Fibroblast of pulmonary artery (primary cell): ENCODE measurements at places on chromosomes 12 and 14.

GRCh38 chr14:105861985-105862465 lies 335.6 kb downstream of the TMEM121 start:
- no peak for DNase-seq

- DNase-seq, result no peak
These were observed 11.5 kb downstream of the CCDC198 start for GRCh38 chr14:57482120-57482519.

DNA sequence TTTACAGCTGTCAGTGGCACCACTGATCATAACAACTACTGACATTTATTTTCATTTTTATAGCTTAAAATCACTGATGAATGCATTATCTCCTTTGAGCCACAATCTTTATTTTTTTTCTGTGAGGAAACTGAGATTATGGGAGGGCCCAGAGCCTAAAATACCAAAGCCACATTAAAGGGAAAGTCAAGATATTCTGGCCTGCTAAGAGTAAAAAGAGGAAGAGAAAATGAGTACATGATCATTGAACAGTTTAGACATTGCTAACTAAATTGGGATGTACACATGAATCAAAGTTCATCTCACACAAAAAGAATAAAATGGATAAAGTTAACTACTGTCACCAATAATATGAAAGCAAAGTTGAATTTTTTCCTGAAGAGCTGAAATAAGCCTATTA lies 170.5 kb upstream of the GARIN2 start:
- DNase-seq, result no peak

DNA sequence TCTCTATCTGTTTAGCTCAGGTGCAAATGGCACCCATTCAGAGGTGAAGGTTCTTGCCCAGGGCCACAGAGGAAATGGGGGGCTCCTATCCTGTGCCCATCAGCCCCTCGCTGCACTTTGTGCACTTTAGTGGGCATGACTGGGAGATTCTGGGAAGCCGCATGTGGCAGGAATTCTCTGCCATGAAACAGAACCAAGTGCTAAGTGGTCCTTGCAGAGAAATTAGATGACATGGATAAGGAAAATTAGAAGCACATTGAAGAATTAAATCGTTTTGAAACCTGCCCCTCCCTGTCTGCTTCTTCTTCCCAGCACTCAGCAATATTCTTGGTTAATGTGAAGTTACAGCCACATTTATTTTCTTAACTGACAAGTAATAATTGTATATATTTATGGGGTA lies 185.2 kb upstream of the RTL1 start:
- no peak for DNase-seq

DNA sequence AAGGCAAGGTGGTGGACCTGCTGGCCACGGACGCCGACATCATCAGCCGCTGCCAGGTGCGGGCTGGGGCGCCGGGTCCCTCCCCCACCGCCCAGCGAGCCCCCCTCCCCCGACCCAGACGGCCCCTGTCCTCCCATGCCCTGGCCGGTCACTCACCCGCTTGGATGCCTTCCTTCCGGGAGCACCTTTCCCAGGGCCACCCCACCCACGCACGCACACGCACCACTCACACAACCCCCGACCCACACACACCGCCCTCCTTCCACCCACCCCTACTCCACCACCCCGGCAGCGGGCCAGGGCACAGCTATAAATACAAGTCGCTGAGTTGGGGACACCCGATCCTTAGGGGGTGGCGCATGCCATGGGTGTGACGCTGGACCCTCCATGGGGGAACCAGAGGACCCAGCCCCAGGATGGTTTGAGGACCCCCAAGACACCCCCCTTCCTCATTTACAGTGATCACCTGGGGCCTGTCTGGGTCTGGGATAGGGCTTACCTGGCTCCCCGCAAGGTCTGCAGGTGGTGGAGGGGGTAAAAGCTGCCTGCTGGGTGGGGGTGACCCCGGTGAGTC lies 465 bp downstream of the ADSS1 start:
- no peak for DNase-seq

GRCh38 chr12:47747596-47748506 lies 10.8 kb downstream of the RAPGEF3 start:
- DNase-seq, result no peak

DNA sequence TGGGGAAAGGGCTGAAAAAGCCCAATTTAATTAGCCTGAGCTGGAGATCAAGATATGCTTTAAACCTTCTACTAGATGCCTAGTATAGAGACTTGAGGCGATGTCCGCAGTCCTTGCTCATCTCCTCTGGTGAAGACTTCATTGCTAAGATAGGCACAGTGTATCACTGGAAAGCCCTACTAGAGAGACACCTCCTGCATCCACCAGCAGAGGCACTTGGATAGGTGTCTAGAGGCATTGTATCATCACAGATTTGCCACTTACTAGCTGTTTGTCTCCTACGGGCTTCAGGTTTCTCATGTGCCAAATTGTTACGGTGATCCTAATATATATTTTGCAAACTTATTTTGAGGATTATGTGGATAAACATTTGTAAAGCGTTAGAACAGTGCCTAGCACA lies 1048.5 kb downstream of the GALC start:
- no peak for DNase-seq

DNA sequence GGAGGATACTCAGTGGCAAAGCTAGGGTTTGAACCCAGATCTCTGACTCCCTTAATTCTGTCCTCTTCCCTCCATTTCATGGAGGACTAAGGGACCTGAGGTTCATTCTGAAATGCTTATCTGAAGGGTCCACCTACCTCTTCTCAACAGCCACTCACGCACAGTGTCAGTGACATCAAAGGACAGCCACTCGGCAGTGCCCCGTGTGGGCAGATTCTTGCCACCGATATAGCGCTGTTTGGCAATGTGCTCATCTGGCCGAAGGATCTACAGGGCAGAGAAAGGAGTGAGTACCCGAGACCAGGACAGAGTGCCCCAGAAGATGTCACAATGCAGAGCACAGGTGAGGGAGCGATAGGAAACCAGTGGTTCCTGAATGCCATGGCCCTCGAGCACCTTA lies 10.8 kb downstream of the TGFB3 start:
- no peak for DNase-seq

GRCh38 chr12:93094988-93095737 lies 166.1 kb upstream of the EEA1 start:
- no peak for DNase-seq

- DNase-seq, result no peak
These were observed 269.9 kb upstream of the PLEKHG7 start for GRCh38 chr12:92432724-92433441.

DNA sequence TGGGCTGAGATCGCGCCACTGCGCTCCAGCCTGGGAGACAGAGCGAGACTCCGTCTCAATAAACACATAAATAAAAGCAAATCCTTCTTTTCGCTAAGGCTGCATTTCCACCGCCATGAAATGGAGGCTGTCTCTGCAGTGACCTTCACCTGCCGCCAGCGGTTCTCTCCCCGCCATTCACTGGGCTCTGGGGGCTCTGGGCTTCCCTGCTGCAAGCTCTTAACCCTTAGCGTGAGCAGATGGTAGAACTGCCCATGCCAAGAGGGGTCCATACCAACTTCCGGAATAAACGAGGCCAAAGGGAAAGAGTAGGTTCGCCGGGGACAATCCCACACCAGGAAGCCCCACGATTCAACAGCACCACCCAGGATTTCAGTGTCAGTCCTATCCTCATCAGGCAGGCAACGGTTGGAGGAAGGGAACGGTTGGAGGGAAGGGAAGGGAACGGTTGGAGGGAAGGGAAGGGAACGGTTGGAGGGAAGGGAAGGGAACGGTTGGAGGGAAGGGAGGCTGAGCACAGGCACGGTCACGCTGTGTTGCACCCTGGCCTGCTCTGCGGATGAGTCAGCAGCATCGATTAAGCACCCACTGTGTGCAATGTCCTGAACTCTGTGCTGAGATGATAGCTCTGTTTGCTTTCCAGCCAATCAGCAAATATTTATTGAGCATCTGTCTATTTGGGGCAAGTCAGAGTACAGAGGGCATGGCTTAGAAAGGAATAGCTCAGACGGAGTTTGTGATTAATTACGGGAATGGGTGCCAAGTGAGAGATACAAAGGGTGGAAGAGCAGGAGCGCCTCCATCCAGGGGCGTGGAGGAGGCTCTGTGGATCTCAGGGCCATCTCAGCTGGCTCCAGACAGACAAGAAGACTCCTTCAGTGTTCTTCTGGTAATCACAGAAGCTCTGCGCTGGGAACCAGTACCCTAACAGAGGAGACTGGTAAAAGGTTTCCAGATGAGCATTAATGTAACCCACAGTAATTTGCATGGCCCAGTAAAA lies 77.9 kb downstream of the NINJ2 start:
- no peak for DNase-seq

GRCh38 chr14:97113339-97113738 lies 316.2 kb downstream of the VRK1 start:
- no peak for DNase-seq
